ENCODE measurements at places on chromosomes 16 and 17.

GRCh38 chr16:12819126-12820117 is 15.7 kb upstream of the CPPED1 start:
- peak; percentile 80 for DNase-seq

DNA sequence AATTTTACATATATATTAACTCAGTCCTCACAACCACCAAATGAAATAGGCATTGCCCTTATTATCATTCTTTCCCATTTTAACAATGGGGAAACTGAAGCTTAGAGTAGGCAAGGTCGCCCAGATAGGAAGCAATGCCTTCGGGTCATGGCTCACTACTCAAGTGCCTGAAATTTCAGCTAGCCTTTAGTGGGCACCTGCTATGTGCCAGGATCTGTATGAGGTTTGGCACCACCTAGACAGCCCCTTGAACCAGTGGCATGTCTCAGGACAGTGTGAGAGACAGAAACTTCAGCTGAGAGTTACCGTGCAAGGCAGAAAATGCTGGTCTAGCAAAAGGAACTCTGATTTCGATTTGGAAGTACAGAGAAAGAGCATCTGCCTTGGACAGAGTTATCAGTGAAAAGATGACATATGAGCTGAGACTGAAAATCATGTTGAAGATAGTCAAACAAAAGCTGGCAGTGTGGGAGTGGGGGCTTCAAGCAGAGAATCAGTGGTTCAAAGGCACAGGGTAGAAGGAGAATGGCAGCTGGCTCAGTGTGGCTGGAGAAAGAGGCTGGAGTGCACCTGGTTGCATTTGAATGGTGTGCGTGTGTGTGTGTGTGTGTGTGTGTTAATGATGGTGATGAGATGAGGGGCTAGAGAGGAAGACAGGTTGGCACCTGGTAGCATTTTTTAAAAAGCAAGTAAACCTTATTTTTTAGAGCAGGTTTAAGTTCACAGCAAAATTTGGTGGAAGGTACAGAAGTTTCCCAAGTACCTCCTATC is 29.1 kb downstream of the CDH13 start:
- DNase-seq = no peak

- no peak for DNase-seq
Observed at GRCh38 chr17:40452921-40453378, 9.7 kb downstream of the IGFBP4 start.

DNA sequence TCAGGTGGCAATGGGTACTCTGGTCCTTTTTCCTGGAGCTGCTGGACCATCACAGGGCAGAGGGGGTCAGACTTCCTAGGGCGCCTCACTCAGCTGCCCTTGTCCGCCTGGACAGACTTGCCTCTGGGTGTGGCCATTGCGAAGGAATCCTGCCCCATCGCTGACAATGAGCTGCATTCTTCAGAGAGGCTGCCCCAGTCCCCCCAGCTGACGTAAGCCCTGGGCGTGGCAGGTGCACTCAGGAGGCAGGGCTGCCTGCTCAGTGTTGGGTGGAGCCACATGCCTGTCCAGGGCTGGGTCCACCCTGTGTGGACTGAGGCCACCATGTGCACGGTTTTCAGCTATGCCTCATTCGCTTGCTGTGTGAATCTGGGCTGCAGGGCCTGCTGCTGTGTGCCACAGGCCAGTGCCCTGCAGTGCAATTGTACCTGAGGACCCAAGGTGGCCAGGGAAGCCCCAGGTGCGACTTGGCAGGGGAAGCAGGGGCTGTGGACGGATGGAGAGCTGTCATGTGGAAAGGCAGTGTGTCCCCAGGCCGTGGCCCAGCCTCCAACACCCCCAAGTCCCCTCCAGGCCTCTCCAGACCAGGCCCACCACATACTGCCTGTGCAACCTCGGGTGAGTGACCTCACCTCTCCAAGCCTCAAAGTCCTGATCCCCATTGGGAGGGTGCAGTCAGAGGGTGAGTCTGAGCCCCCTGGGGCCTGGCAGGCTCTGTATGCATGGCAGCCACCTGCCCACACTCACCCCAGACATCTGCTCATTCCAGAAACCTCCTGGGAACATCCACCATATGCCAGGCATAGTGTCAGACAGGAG is 14.0 kb upstream of the MPRIP start:
- no peak for DNase-seq

DNA sequence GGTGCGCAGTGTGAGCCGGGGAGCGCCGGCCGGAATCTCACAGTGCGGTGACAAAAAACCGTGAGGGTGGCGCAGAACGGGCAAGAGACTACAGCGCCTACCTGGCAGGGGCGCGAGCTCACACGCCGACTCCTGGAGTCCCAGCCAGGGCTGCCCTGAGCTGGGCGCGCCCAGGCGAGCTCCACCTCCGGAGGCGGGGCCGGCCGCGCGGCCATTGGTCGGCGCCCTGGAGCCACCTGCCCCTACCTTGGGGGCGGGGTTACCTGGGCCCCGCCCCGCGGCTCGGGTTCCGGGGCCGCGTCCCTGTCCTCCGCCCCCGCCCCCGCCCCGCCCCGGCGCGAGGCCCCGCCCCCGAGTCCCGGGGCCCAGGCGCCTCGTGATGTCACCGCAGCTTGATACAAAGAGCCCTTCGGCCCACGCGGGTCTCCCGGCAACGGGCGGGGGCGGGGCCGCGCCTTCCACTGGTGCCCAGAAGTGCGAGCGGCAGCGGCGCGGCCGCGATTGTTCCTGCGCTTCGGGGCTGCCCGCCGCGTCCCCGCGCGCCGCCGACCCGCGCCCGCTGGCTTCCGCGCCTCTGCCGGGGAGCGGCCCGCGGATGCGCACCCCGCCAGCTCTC is 96.3 kb downstream of the RAB11FIP4 start:
- DNase-seq = peak; percentile 91

- DNase-seq = no peak
Observed at GRCh38 chr17:15946611-15947120, 1.7 kb downstream of the ADORA2B start.

- DNase-seq = no peak
Observed at GRCh38 chr17:76250141-76250540, 9.8 kb upstream of the RNF157 start.

DNA sequence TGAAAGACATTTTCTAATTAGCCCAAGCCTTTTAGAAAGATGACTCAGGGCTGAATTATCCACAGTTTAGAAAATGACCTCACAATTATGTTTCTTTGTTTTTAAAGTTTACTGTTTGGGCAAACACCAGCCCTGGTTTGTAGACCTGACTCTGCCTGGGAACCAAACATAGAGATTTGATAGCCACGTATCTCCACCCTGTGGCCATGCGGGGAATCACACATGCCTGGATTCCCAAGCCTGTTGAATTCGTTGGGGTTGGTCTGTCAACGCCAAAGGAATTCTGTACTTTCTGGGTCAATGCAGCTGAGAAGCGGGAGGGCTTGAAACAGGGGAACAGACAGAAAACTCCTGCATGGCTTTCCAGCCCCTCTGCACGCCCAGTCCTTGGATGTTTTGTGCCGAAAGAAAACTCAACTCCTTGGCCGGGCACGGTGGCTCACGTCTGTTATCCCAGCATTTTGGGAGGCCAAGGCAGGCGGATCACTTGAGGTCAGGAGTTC is 26.9 kb downstream of the CD300A start:
- peak; percentile 57 for DNase-seq

GRCh38 chr16:67294938-67295361 is 15.6 kb downstream of the PLEKHG4 start:
- DNase-seq = no peak

- DNase-seq = no peak
Observed at GRCh38 chr16:54336631-54337204, 50.1 kb upstream of the IRX3 start.

DNA sequence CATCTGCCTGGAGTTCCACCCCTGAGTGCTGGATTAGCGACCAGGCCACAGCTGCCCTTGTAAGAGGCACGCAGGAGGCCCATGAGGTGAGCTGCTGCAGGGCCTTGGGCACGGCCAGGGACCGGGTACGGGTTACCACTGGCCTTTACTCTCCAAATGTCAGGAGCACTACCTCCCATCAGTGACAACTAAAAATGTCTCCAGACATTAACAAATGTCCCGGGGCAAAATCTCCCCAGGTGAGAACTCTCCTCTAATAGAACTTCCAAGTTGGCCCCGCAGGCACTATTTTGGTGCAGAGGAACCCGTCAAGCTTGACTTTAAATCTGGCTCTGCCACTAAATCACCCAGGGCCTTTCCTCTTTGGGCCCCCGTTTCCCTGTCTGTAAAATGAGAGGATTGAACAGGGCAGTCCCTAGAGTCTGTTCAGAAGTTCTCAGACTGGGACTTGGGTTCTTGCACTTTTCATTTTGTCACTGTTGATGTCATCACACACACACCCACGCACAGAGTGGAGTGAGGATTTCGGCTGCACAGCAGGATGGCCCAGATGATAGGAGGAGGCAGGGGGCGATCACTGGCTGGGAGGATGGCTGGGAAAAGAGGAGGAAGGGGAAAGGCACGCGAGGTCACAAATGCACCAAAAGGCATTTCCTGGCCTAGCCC is 24.5 kb upstream of the MAPT start:
- no peak for DNase-seq

GRCh38 chr16:69105501-69106361 is at the start of gene HAS3:
Gene HAS3 (plus strand): TSS chr16:69105653. CDS start chr16:69109396, 3,743 bp downstream.
- DNase-seq = peak; percentile 33

- DNase-seq = no peak
Observed at GRCh38 chr16:28133666-28134065, 70.2 kb upstream of the GSG1L start.

DNA sequence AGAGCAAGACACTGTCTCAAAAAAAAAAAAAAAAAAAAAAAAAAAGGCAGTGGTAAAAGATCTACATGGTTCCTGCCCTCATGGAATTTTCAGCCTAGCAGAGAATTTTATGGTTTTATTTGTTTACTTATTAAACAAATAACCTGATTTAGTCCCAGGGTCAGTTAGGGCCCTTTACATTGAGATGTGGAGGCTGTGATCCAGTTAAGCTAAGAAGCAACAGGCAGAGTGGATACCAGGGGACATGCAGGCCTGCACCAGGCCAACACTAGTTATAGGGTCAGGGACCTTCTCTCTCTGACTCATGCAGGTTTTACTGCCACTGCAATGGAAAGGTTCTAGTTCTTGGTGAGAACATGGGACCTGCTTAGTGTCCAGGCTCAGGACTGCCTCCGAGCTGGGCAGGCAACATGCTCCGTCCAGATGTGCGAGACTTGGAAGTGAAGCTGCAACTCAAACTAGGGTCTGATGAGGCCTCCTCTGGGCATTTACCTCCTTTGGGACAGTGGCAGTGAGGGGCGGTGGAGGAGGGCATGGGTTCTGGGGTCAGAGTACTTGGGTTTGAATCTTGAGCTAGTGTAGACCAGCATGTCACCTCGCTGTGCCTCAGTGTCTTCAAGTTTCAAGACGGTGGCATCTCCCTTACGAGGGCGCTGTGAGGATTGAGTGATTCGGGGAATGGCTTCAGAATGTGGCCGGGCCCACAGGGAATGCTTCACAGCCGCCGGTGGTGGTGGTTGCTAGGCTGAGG is 301.8 kb downstream of the CPPED1 start:
- no peak for DNase-seq

DNA sequence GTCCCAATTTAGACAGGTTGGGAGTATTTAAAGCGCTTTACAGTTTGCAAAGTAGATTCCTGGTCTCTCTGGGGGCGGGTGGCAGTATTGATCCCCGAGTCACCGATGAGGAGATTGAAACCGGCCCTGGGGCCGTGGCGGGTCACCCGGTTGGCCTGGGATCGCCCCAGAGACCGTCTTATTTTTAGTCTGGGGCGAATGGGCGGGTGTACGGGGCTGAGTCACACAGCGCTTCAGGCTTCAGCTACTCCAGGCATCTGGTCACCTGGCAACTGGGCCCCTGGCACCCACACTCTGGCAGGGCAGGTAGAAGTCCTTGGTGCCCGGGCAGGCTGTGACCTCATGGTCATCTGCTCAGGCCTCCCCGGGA is 669 bp downstream of the MIEF2 start:
- peak; percentile 32 for DNase-seq

GRCh38 chr16:11367483-11367906 is 22.2 kb downstream of the RMI2 start:
- DNase-seq = no peak

DNA sequence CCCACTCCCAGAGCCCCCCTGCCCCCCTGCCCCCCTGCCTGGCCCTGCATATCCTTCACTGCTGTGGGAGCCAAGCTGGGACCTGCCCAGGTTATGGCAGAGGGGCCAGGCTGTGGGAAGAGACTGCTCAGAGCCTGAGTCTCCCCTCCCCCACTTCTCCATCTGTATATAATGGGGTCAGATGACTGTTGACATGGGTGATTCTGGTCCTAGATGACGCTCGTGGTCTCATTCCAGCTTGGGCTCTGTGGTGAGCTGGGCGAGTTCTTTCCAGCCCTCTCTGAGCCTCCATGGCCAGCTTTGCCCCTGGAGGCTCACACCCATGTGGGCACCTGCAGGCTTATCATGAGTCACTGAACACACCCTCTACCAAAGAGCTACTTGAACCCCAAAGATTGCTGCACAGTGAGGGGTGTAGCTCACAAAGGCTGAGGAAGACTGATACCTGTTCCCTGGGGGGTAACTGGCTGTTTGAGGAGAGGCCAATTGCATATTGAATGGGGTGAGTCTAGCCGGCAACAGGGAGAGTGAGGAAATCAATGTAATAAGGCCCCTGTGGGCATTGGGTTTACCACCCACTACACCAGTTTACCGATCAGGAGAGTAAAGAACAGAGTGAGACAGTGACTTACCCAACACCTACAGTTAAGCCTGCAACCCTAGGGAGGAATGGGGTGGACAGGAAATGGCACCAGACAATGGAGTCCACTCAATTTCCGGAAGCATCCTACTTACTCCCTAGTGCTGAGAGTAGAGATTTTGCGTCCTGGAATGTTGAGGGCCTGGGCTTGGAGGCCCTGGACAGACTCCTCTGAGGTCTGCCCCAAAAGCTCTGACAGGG is 4.2 kb upstream of the SREBF1 start:
- DNase-seq = no peak

DNA sequence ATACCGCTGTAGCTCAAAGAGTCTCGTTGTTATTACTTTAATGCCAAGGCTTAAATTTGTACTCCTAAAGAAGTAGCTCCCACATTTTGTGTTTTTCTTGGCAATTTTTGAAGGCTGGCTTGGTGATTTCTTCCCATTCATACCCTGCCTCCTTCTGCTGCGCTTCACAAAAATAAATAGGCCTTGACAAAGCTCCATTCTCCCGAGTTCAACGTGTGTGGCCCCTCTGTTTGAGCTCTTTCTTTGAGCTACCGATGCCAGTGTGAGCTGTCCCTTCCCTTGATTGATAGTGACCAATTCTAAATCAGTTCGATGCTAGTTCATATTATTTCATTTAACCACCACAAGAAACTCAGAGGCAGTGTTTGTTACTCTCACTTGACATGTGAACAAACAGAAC is 96.8 kb downstream of the MAP2K6 start:
- DNase-seq = no peak

DNA sequence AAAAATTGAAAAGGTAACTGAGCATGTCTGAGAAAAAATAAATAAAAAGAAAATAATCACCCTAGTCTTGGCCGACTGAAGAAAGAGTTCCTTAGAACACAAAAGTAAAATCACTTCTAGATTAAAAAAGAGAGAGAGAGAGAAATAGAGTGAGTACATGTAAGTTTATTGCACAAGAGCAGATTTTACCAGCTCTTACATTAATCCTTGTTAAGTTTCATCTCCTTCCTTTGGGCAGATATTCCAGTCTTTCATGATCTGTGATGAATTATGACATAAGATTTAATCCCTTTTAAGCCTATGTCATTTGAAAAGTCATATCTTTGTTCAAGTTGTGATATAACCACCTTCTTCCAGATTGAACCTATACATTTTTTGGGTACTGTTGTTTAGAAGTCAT is 54.8 kb downstream of the NFAT5 start:
- DNase-seq = no peak

- DNase-seq = no peak
Observed at GRCh38 chr16:88405216-88406060, 22.7 kb downstream of the ZNF469 start.

- no peak for DNase-seq
Observed at GRCh38 chr16:55678161-55678821, 22.5 kb downstream of the SLC6A2 start.

All from stimulated activated CD4-positive, alpha-beta T cell treated with anti-CD3 and anti-CD28 coated beads, Interleukin-2, amount 100 ng/mL, for 48 hours (primary cell).